ENCODE measurements at places on chromosomes 1 and 21.
A peak's percentile ranks its signal among the peaks of the same experiment; 100 is the strongest.

- DNase-seq = no peak
These were observed 66.0 kb upstream of the LAPTM5 start for GRCh38 chr1:30823627-30823968.

GRCh38 chr1:234844479-234845031 is 234.6 kb upstream of the IRF2BP2 start:
- peak; percentile 52 for DNase-seq

GRCh38 chr1:91552596-91552995 is 51.9 kb downstream of the CDC7 start:
- no peak for DNase-seq

DNA sequence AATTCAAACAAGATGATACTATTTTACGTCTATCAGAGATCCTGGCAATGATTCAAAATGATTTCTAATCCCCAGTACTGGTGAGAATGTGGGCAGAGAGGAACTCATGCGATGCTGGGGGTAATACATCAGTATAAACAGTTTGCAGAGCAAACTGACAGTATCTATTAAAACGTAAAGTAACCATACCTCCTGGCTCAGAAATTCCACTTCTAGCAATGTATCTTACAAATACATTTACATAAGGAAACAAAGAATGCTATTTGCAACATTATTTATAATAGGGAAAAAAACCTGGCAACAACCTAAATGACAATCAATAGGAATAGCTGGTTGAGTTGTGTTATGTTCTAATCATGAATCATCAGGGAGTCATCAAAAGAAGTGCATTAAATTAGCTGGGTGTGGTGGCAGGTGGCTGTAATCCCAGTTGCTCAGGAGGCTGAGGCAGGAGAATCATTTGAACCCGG is 15.9 kb downstream of the RCAN1 start:
- no peak for DNase-seq

DNA sequence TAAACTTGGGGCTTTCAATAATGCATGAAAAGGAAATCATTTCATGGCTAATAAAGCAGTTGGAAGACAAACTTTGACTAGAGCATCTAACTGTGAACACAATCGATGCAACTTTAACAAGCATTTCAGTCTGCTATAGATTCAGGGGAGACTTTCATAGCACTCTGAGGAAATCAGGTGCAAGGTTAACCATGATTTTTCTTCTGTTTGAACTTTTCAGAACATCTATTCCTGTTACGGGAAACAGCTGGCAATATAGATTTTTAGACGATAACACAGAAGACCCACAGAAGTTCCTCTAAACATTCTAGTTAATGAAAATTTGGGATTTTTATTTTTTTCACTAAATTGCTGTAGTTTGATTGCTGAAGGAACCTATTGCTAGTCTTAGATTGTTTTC is 177.3 kb downstream of the TRIM33 start:
- DNase-seq = no peak

- DNase-seq = no peak
These were observed 35.6 kb downstream of the SHCBP1L start for GRCh38 chr1:182917378-182917777.

DNA sequence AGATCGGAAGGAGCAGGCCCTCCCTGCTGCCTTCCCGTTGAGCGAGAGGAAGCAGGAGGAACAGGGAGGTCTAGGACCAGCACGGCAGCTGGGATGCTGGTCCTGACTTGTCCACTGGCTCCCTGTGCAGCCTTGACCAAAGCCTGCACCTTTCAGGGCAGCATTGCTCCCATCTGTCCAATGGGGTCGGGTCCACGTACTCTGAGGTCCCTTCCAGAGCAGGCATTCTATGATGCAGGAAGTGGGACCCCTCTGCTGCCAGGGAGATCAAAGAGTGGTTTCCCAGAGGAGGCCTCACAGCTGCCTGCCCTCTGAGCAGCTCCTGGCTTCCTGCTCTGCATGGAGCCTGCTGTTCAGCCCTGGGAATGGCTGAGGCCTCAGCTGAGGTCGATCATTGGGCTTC is 21.7 kb upstream of the ZNF362 start:
- no peak for DNase-seq

GRCh38 chr1:240337781-240338180 is 246.1 kb downstream of the FMN2 start:
- no peak for DNase-seq

GRCh38 chr1:11314959-11315358 is 42.0 kb downstream of the UBIAD1 start:
- DNase-seq = no peak

GRCh38 chr21:44329086-44329889 is 9.9 kb downstream of the CFAP410 start:
- no peak for DNase-seq

DNA sequence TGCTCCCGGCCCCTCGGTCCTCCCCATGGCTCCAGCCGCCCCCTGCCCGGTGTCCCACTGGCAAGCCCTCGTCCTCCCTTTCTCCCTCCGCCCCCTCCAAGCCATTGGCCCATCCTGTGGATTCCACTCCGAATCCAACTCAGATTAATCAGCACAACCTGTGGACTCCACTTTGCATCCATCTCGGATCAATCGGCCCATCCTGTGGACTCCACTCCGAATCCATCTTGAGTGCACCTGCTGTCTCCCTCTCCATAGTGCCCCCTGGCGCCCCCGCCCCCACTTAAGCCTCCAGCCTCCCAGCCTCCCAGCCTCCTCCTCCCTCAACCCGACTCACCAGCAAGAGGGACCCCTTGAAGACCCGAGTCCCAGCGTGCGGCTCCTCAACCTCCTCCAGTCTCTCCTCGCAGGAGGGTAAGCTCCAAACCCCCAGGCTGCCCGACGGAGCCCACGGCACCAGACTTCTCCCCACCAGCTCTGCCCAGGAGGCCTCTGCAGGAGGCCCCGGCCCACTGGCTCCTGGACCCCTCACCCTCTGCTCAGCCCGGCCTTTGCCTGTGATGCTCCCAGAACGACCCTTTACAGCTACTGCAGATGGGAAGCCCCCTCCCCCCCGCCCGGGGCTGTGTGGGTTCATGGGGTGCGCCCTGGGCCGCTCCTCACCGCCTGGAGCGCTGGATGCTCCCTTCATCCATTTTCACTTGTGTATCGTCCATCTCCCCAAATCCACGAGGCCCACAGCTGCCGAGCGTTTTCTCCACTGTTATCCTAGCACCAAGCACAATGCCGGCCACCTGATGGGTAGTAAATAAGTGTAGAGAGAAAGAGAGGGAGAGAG is 40.6 kb upstream of the TSPEAR start:
- DNase-seq = no peak

DNA sequence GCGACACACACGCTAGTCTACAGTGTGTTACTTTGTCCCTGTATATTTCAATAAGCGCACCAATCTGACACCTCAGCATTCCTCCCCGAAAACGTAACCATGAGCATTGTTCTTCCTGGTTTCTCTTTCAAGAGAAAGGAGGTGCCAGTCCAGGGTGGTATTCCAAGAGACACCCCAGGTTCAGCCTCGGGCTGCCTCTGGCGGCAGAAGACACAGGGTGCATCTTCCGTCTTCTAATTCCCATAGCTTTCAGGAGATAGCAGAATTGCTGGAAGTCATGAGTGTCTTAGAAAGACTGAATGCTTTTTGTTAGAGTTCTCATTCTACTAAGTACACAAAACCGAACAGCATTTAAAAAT is 15.9 kb upstream of the RGS8 start:
- DNase-seq = no peak

GRCh38 chr1:153553830-153554541 is 4.9 kb upstream of the S100A3 start:
- DNase-seq = no peak

DNA sequence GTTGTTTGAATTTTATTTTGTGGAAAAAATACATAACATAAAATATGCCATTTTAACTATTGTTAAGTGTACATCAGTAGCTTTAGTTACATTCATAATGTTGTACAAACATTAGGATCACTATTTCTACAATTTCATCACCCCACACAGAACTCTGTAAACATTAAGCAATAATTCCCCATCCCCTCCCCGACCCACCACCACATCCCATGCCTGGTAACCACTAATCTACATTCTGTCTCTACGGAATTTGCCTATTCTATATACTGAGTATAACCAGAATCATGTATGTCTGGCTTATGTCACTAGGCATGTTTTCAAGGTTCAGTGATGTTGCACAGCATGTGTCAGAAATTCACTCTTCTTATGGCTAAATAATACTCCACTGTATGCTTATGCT is 47.7 kb downstream of the CDC42BPA start:
- no peak for DNase-seq

DNA sequence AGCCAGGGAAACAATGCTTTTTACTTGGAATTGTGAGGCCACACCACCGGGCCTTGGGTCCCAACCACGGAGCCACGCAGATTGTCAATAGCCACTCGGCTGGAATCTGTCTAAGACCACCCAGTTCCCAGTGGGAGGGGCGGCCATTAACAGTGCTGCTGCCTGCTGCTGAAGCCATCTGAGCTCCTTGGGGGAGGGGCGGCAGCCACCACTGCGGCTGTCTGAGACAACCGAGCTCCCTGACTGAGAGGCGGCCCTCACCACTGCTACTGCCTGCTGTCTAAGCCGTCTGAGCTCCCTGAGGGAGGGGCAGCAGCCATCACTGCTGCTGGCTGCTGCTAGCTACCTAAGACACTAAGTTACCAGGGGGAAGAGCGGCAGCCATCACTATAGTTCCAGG is 64.3 kb downstream of the DMRTA2 start:
- DNase-seq = no peak

GRCh38 chr1:185170291-185170848 is 13.4 kb downstream of the SWT1 start:
- DNase-seq = peak; percentile 49

DNA sequence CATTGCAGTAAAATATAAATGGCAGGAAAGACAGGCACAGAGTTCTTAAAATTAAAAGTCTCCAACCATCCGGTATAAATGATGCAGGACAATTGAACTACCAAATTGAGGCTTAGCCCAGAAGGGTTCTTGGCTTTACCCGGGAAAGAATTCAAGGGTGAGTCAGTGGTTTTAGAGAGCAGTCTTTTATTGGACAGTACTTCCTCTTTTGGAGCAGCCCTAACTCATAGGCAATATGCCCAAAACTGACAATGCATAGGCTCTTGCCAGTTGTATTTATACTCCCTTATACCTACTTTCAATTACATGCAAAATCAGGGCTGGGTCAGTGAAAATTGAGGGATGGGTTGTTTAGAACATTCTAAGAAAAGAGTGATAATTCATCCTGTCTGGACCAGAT is 1628.9 kb upstream of the PRMT6 start:
- no peak for DNase-seq

DNA sequence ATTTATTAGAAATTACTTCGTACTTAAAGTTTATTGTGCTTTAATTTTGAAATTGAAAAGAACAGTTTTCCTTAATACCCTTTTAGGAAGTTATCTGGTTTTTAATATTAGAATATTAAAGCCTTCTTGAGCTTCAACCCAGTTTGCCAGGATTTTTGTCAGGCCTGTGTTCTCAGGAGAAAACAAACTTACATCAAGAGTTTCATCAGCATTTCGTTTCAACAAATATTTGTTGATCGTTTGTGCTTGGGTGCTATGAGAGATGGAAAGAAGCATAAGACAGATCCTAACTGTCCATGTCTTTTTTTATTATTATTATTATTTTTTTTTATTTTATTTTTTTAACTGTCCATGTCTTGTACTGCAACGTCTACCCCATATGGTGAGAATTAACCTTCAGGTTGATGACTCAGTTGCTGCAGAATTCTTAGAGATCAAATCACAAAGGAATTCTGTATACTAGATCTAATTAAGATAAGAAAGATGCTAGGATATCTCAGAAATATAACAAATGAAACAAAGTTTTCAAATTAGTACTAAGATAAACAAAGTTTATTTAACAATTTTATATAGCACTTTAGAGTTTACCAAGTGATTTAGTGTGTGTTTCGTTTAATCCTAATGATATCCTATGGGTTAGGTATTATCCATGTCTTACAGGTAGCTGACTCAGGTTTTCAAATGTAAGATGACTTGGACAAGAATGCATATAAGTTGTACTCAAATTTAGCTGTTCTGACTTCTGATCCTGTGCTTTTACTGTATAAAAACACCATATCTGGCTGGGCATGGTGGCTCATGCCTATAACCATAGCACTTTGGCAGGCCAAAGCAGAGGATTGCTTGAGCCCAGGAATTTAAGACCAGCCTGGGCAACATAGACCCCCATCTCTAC is 14.3 kb downstream of the FBXO28 start:
- DNase-seq = no peak

DNA sequence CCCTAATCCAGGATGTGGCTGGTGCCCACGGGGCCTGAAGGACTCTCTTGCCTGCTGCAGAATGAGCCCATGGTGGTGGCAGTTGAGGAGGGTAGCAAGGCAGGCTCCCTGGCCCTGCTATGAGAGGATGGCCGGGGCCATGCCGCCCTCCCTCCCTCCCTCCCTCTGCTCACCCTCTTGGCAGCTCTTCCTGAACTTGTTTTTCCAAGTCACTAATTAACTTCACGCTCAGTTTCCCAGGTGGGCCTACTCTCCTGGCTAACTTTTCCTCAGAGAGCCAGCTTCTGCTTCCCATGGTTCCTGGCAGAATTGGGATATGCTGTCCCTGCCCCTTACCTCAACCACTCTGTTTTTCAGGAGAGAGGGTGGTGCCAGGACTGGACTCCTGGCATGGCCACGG is 10.2 kb downstream of the KCNC4 start:
- DNase-seq = no peak

DNA sequence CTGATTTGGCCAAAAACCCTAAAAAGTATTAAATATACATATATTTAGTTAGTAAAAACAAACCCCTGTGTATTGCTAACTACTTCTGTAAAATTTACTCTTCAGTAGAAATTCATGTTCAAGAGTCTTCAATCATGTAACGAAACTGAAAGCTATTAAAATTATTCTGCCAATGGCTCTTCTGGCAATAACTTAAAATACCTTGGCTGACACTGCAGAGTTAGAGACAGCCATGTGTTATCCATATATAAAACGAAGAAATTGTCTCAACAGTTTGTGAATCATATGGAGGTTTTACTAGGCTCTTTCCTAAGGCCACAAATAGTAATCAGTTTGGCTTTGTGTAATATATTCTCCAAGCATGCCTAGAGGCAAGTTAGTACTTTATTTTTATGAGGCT is 357.2 kb downstream of the COL11A1 start:
- no peak for DNase-seq

- DNase-seq = no peak
These were observed 38.7 kb upstream of the KCNH1 start for GRCh38 chr1:211172657-211173056.

DNA sequence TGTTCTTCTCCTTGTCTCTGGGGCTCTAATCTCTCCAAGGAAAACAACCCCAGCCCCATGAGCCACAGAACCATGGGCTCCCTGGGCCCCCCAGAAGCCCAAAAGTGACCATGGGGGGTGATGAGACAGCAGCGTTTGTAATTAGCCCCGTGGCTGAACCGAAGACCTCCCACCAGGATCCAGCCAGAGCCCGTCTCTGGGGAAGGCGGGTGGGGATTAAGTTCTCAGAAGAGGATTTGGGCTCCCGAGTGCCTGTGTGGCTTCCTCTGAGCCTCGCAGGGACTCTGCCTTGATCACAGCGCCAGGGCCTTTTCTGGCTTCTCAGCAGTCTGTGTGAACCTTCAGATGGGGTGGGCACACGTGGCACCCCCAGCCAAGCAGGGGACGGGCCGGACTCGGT is 77.0 kb downstream of the ALPL start:
- DNase-seq = no peak

GRCh38 chr1:116920211-116920610 is 10.5 kb downstream of the PTGFRN start:
- no peak for DNase-seq

GRCh38 chr1:204640578-204640977 is 45.0 kb downstream of the LRRN2 start:
- DNase-seq = no peak
